NCI-H1092 treated with DMSO at 0.1 percent for 48 hours (cell line): ENCODE measurements at places on chromosomes 3 and 15.

GRCh38 chr3:177196456-177197040 is 734 bp downstream of the TBL1XR1 start:
- peak; percentile 53 for DNase-seq

- DNase-seq, result no peak
Measured at GRCh38 chr15:65559941-65560340, 29.7 kb downstream of the HACD3 start.

GRCh38 chr3:114320246-114320645 is 26.4 kb downstream of the TIGIT start:
- no peak for DNase-seq

DNA sequence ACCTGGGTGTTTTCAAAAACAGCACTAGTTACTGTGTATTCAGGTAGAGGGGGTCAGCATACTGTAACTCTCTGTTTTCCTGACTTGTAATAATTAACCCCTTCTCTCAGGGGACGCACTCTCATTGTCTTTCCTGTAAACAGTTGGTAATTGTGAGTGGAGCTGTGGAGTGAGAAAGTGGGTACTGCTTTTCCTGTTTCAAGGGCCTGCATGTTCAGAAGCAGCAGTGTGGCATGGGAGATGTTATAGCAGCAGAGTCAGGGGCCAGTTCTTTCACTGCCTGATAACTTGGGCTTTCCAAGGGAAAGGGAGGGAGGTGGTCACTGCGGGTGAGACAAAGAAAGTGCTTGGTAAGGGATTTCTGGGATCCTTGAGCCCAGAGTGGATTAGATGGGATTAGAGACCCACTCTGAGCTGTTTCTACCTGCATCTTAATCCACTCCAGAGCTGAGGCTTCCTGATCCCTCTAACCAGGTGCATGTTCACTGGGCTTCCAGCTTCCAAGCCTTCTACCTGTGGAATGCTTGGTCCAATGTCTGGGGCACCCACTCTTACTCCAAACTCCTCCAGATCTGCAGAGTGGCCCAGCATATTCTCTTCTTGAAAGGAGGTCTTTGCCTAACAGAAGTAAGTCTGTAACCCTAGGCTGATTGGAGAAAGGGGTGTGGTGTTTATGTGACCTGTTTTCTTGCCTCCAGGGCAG is 105.2 kb downstream of the RPLP1 start:
- DNase-seq, result peak; percentile 45

DNA sequence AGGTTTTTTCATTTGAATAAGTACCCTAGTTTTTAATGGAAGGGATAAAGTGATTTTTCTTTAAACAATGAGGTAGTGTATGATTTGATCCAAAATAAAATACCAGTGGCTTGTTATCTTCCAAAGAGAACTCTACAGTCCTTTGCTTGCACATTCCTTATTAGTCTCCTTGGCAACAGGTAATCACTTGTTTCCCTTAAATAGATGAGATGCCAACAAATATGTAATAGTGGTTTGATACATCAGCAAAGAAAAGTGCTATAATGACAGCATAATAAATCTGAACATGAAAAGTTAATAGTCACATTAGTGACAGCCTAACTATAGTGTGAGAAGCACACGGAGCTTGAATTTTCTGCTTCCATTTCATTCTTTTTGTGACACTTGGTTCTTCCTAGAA is 360.2 kb downstream of the ZNF385D start:
- no peak for DNase-seq

- DNase-seq, result no peak
Measured at GRCh38 chr3:72308641-72309040, 523.7 kb upstream of the PROK2 start.

DNA sequence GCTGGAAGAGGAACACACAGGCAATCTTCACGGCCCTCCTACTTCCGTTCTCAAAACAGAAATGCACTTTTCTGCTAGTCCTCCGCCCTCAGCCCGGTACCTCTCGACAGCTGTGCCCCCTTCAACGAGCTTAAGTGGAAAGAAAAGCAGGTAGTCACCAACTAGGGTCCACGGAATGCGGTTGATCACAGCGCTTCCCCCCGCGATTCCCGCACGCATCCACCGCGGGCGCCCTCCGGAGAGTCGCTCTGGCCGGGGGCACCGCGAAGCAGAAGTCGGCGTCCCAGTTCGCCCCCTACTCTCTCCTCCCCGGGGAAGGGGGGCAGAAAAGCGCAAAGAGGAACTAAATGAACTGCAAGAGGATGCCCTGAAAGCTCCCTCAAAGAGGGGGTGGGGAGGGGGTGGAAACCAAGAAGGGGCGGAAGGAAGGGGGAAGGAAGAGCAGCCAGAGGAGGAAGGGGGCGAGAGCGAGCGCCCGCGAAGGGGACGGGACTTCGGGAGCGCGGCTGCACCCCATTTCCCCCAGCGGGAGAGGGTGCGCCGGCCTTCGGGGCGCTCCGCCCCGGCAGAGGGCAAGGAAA is 738 bp downstream of the ACAP2 start:
- DNase-seq, result peak; percentile 48

DNA sequence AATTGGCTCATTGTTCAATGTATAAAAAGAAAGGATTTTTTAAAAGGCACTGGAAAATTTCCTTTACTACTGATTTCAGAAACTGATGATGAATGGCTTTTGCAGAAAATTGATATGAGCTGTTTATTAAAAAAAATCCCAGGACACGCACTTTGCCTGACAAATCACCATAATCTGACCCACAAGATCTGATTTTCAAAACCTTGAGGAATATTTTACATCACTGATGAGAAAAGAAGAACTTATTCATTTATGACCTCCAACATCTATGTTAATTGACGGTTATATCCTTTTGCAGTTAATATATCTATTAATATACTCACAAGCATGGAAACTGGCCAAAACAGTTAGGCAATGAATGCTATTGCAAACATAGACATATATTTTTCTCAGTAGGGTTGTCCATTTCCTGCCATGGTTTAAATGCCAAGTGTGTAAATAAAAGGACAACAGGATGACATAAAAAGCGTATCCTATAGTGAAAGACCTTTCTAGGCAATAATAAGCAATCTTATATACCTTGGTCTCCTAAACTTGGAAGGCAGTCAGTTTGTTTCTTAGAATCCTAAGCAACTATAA is 109.7 kb upstream of the SLC7A14 start:
- DNase-seq, result no peak

GRCh38 chr3:142735462-142735861 is 11.6 kb downstream of the TRPC1 start:
- no peak for DNase-seq

DNA sequence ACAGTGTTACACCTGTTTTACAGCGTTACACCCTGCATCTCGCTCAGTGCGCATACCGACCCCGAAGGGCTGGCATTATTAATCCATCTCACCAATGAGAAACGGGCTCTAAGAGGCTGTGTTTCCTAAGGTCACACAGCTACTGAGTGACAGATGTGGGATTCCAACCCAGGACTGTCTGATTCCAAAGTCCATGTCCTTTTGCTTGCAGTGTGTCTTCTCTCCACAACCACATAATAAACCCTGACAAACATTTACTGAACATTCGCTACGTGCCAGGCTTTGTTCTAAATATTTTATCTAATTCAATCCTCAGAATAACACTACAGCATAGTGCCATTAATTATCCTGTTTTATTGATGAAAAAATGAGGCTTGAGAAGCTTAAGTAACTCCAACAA is 79.1 kb downstream of the RAB11A start:
- no peak for DNase-seq

- DNase-seq, result no peak
Measured at GRCh38 chr3:94083261-94083660, 20.4 kb downstream of the NSUN3 start.

DNA sequence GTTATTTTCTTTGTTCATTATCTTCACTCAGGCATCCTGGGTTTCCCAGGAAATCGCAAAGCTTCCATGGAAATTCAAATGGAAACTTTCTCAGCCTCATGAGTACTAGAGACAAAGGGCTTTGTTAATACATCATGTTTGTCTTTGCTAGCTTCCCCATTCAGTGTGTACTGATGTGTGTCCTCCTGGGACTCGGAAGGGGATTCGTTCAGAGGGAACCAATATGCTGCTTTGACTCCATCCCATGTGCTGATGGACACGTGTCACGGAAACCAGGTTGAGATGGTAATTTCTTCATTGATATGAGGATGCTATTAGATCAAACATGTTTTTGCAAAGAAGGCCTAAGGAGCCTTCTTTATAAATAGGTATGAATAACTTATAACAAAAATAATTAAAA is 87.0 kb upstream of the KCNAB1 start:
- no peak for DNase-seq

DNA sequence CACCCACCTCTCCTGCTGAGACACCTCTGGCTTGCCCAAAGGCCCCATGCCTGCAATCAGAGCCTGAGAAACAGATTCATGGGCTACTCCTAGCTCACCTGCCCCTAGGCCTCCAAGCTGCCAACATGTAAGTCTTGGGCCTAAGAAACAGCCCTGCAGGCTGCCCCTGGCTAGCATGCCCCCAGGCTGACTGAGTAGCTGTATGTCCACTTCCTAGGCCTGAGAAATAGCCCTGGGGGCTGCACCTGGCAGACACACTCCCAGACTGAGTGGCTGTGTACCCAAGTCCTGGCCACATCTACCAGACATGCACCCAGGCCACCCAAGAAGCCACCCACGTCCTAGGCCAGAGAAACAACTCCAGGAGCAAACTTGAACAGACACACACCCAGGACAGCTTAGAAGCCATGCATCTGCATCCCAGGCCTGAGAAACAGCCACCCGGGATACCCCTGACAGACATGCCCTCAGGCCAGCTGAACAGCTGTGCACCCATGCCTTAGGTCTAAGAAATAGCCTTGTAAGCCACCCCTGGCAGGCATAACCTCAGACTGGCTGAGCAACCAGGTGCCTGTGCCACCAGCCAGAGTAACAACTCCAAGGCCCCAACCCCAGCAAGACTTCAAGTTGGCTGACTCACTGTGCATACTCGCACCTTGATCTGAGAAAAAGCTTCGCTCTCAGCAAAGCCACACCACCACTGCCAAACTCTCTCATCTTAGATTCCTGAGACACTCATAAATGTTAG is 12.0 kb upstream of the NRG4 start:
- no peak for DNase-seq

DNA sequence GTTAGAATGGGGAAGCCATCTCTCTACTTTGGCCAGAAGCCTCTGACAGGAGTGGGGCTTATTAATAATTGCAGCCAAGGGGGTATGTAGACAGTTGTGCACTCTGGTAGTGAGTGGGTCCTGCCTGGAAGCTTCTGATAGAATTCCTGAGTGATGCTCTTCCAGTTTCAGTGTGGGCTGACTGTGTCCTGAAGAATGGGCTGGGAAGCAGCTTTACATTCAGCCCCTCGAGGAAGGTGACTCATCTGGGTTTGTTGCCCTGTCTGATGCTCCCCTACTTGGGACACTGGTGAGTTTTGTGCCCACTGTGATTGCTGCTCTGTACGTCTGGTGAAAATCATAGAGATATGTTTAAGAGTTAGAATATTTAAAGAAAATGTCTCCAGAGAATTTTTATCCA is 444.7 kb upstream of the RBMS3 start:
- no peak for DNase-seq

- peak; percentile 37 for DNase-seq
Measured at GRCh38 chr15:77634266-77634962, 1.7 kb upstream of the LINGO1 start.

- no peak for DNase-seq
Measured at GRCh38 chr3:48678056-48678455, 7.7 kb downstream of the NCKIPSD start.

- DNase-seq, result no peak
Measured at GRCh38 chr3:141643391-141643790, 94.7 kb upstream of the RNF7 start.

GRCh38 chr3:3305084-3305483 is 125.6 kb upstream of the CRBN start:
- no peak for DNase-seq

DNA sequence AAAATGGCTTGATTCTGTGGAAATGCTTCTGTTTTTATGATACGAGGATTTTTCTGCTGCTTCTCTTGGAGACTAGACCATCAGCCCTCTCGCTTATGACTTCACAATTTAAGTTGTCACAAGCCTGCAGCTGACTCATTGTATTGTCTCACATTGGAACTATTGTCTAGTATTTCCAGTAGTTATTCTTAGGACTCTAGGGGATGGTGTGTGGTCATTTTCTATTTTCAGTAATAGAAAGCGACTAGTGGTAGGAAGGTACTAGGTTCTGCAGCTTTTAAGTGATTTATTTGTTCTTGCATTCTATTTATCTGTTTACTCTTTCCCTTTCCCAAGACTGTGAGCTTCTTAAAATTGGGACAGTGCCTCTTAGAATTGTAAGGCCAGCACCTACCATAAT is 66.3 kb upstream of the CRTC3 start:
- DNase-seq, result no peak

GRCh38 chr15:91238644-91239425 is 138.8 kb downstream of the SV2B start:
- DNase-seq, result no peak

GRCh38 chr3:52779837-52780585 is 2.6 kb downstream of the ITIH1 start:
- no peak for DNase-seq

DNA sequence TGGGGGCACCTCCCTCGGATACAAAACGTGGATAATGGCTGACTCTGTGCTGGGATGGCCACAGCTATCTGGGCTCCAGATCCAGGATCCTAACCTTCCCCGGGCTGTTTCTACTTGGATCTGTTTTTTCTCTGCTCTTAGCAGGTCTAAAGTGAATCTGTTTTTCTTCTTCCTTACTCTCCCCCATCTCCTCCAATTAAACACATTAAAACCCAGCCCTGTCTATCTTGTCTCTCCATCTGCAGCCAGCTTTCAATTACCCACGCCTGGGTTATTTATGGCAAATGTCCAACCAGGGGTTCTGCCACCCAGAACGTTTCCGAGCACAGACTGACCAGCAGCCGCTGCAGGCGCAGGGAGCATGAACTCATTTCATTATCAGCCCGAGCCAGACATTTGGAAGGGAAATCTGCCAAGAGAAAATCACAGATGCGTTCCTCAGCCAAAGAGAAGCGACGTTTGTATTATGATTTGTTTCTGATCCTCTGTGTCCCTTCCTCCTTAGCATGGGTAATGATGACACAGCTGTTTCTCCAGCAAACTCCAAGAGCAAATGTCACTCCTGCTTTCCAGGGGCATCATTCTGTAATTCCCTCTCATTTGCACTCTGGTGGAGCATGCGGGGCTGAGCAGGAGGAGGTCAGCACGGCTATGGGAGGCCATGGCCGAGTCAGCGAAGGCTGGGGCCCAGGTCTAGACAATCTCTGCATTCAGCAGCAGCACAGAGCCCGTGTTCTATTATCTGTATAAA is 42.0 kb downstream of the UMPS start:
- peak; percentile 62 for DNase-seq
